ENCODE measurements at places on chromosomes 6 and 20. TPM values are rescaled to one million over a fixed set of nuclear protein-coding genes. Genes with fewer than 3 reads are reported as not detected.
A peak's percentile ranks its signal among the peaks of the same experiment; 100 is the strongest.

OOEP gene
- total RNA-seq, result 1.0 TPM

DNA sequence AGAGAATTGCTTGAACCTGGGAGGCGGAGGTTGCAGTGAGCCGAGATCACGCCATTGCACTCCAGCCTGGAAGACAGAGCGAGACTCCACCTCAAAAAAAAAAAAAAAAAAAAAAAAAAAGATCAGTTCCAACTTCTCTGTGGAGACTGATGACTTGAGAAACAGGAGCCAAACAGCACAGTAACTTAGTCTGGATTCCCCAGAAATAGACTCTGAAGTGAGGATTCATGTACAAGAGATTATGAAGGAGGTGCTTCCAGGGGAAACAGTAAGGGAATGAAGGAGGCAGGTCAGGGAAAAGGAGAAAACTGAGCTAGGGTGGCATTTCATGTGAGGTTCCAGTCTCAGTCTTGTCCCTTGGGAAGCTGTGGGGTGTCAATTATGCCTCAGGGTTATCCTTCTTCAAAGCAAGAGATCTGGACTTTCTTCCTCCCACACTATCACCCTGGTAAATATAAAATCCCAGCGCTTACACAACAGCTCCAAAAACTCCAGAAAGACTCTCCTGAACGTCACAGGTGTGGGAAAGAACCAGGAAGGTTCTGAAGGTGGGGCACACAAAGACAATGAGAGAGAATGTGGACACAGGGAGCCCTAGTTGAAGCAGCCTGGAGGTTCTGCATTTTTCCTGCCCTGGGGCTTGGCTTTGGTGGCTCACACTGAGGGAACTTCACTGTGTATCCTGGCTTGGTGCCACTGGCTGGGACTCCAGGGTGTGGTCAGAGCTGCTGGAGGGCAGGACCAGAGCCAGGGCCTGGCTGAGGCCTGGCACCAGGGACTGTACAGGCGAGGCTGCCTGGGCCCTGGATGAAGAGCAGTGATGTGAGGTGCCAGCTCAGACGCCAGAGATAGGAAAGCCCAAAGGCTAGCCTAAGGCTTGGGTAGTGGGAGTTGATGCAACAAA lies 46.8 kb downstream of the PCNA start:
- no peak for ATAC-seq

HNF4A gene
- not detected for total RNA-seq

DNA sequence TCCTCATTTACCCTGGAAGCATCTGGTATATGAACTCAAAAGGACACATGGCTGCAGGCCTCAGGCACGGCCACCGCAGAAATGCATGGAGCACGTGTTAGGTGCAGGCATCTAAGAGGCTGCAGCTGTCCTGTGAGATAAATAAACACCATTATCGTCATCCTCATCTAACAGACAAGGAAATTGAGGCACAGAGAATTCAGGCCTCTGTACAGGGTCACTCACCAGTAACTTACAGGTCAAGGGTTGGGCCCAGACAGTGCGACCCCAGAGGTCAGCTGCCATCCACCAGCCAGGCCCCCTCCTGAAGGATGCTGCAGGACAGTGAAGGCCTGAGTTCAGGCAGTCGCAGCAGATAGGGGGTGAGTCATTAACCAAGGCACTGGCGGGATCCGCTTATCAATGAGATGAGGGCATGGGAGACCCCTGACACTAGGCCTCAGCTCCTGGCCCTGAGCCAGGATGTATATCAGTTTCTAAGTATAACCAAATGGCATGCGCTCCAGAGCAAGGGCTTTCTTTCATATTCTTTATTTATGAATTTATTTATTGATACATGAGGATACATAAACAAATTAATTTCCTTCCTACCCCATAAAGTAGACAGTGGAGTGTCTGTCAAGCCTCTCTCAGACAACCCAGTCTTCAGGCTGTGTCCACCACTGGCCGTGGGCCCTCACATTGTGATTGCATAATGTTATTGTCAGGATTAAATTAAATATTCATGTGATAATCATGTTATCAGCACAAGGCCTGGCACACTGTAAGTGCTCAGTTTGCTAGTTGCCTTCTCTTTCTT lies 316.9 kb downstream of the QKI start:
- no peak for ATAC-seq

DNA sequence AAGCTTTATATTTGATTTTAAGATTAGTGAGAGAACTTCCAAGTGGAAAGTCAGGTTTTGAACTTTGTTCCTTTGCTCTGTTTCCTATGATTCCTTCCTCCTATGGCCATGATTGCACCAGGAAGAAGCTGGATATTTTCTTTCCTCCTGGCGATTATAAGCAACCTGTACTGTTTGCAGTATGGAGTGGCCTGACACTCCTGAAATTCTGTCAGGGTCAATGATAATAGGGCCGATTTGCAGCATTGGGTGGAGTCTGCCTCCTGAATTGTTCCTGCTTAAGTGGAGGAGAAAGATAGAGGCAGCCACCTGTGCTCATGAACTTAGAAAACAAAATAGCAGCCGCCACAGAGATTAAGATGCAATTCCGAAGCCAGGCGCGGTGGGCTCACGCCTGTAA lies 9.8 kb upstream of the FAM217A start:
- ATAC-seq, result no peak

DNA sequence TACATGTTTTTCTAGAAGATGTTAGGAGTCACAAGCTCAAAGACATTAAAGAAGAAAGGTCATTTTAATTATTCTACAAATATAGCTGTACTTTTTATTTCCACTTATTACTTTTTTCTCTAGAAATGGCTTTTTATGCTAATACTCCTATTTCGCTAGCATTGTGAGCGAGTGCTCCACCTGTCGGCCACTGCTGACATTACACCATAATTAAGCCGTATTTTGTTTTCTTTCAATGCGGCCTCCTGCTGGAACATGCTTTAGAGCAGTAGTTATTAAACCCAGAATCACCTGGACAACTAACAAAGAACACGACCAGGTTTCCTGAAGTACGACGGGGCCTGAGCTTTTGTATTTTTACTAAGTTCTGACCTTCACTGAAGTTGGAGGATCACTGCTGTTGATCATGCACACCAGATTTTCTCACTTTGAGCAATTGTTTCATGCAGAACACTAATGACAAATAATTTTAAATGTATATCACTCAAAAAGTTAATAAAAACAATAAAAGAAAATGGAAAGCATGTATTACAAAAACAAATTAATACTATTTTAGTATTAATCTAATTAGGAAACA lies 74.1 kb upstream of the PAK5 start:
- no peak for ATAC-seq

GRCh38 chr6:40342723-40343122 lies 244.4 kb downstream of the LRFN2 start:
- no peak for ATAC-seq

ZNF322 gene
- 9.7 TPM for total RNA-seq

MAP7 gene
- total RNA-seq, result 1.2 TPM

DNA sequence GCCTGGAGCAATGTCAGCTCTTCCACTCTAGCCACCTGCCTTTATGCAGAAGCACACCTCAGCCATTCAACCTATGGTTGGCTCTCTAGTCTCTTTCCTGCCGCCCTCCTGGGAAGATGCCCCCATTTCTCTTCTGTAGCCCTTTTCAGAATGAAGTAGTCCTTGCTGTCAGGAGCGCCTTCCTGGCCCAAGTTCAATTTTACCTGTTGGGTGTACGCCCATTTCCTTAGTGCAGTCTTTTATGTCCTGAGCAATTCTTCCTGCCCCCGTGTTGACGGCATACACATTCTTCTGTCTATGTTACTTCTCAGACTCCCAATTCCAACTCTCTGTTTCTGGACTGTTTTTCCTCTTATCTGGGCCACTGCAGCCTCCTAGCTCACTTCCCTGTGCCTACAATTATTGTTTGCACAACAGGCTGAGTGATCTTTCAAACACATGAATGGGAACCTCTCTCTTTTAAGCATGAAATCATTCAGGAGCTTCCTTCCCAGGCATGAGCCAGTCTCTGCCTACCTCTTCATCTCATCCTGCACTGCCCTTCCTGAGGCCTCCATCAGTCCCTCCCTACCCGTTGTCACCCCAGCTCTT lies 389.2 kb downstream of the CD83 start:
- no peak for ATAC-seq

- ATAC-seq, result no peak
These were observed 46.5 kb downstream of the STK4 start for GRCh38 chr20:45012682-45013302.

GRCh38 chr6:3506751-3507383 lies 50.0 kb upstream of the SLC22A23 start:
- ATAC-seq, result no peak

HLA-DQA1 gene
- 1.1 TPM for total RNA-seq

GRCh38 chr6:7163661-7164071 lies 55.9 kb downstream of the RREB1 start:
- ATAC-seq, result no peak

SDC4 gene
- 62.6 TPM for total RNA-seq

DNA sequence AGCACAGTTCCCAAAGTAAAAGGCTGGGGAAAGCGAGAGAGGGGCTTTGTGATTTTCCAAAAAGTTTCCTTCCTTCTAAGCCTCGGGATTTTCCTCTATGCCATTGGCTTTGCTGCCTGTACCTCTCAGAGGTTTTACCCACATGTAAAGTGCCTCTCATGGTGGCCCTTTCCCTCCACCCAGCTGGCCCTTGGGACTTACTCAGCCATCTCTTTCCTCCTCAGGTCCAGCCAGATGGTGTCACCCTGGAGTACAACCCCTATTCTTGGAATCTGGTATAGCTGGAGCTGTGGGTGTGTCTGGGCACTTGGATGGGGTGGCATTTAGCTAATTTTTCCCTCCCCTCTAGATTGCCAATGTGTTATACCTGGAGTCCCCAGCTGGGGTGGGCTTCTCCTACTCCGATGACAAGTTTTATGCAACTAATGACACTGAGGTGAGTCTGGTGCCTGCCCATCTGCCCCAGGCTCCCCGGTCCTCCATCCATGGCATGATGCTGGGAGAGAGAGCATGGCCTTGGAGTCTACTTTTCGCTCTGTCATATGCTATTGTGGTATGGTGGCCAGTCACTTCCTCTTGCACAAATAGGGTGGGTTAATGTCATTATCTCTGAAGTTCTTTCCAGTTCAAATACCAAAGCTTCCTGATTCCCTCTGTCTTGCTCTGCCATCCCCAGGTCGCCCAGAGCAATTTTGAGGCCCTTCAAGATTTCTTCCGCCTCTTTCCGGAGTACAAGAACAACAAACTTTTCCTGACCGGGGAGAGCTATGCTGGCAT lies 1.1 kb downstream of the CTSA start:
- no peak for ATAC-seq

DNA sequence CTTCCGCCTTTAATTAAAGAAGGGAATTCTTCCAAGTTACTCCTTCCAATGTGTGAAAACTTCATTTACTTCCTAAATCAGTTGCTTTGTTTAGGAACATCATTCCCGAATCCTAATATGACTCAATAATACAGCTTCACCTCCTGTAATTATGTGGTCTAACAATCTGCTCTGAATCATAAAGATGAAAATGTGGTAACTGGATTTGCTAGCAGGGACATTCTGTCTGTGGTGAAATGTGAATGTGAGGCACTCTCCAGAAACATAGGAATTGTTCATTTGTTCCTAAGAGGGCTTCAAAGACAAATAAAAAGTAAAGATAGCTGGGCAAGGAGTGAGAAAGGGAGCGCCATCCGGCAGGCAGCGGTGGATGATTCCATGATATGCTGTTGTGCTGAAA lies 678.1 kb downstream of the KIF16B start:
- ATAC-seq, result peak; percentile 35

DNA sequence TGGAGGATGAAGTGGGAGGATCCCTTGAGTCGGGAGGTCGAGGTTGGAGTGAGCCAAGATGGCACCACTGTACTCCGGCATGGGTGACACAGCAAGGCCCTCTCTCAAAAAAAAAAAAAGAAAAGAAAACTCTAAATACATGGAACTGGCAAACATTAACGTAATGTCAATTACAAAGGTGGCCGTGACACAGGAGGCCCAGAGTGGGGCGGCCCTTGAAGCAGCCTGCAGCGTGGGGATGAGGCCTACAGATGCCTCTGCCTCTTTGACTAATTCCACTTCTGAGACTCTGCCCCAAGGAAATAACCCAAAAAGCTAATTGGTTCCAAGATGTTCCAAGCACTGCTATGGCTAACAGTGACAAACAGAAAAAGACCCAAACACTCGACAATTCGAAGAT lies 21.2 kb downstream of the ZBTB46 start:
- no peak for ATAC-seq

GRCh38 chr6:137353842-137354397 lies 134.7 kb upstream of the IFNGR1 start:
- ATAC-seq, result no peak

RGS17 gene
- not detected for total RNA-seq

GRCh38 chr6:50030777-50031562 lies 9.2 kb upstream of the DEFB110 start:
- ATAC-seq, result no peak

DNA sequence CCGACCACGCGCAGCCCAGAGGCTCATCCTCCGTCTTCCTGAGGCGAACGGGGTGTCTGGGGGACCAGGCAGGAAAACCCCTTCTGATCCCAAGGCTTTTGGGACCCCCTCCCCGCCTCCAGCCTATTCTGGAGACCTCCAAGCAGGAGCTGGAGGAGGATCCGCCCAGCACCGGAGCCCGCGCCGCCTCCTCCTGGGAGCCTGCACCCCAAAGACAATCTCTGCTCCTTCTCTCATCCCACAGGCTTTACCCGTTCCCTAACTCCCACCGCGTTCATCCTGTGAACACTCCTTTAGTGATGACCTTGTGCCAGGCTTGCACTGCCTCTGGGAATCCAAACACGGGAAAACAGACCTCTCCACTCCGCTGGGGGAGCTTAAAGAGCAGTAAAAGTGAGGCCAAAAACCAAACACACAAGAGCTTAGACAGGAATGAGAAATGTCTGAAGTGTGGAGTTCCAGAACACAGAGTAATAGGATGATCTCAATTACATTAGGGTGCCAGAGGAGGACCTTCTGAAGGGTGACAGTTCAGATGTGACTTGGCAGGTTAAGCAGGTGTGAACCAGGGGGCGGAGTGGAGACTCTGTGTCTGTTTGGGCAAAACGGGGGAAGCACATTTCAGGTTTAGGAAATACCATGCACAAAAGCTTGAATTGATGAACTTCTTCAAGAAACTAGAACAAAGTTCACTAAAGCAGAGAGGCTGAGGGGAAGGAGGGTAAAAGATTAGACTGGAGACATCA lies 7.6 kb downstream of the HLA-DRB5 start:
- no peak for ATAC-seq

DNA sequence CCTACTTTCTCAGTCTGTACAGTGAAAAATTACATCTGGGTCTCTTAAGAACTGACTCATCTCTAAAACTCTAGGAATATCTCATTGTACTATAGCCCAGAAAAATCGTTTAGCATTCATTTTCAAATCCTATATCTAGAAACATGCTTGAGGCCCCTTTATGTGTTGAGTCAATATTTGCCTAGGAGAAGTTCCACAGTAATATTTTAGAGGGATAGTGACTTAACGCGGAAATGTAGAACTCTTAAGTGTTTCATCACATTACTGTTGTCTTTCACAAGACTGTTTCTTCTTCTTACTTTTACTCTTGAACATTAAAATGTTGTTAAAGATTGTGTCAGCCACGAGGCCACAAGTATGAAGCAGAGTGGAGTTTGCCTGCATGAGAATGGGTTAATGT lies 23.0 kb upstream of the MYLIP start:
- ATAC-seq, result no peak

FAM229B gene
- total RNA-seq, result 2.6 TPM

GRCh38 chr20:4415281-4415680 lies 306.4 kb upstream of the PRND start:
- no peak for ATAC-seq

RBCK1 gene
- total RNA-seq, result 84.0 TPM

KCNB1 gene
- total RNA-seq, result not detected
